ENCODE measurements at places on chromosomes 11 and 22. TPM values are rescaled to one million over a fixed set of nuclear protein-coding genes. Genes with fewer than 3 reads are reported as not detected.
A peak's percentile ranks its signal among the peaks of the same experiment; 100 is the strongest.

- DNase-seq: no peak
These were observed 319.3 kb upstream of the B3GAT1 start for GRCh38 chr11:134731213-134731961.

DNA sequence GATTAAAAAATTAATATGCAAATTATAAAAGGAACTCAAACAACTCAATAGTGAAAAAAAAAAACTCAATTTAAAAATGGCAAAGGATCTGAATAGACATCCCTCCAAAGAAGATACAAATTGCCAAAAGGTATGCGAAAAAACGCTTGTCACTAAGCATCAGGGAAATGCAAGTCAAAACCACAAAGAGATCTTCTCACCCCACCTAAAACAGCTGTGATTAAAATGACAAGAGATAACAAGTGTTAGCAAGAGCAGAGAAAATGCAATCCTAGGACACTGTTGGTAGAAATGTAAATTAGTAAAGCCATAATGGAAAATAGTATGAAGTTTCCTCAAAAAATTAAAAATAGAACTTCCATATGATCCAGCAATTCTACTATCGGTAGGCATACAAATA lies 166.3 kb upstream of the ZC3H12C start:
- no peak for DNase-seq

DNA sequence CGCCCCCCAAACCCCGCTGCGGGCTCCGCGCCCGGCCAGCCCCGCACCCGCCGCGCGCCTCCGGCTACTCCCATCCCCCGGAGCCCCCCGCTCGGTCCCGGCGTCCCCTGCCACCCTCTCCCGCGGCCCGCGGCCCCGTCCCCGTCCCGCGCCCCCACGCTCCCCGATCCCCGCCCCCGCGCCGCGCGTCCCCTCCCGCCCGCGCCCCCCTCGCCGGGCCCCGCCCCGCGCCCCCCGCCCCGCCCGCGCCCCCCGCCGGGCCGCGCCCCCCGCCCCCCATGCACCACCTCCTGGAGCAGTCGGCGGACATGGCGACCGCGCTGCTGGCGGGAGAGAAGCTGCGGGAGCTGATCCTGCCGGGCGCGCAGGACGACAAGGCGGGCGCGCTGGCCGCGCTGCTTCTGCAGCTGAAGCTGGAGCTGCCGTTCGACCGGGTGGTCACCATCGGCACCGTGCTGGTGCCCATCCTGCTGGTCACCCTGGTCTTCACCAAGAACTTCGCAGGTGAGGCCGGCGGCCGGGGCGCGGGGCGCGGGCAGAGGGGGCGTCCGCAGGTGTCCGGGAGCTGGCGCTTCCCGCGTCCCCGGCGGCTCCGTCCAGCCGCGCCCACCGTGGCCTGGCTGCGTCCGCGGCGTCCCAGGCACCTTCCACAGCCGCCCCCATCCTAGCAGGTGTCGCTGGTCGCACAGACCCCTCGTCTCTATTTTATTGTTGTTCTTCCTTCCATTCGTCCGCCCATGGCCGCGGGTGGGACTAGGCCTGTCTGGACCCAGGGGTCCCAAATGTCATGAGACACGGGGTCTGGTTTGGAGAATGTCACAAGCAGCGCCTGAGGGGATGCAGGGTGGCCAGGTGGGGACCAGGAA lies at the start of gene PANX2:
TSS of gene PANX2 (plus strand) at position 279 of the 866 bp plus-strand sequence. CDS start at position 279, 0 bp downstream.
- DNase-seq: no peak

- no peak for DNase-seq
These were observed 60.3 kb downstream of the ATXN10 start for GRCh38 chr22:45731798-45732495.

DNA sequence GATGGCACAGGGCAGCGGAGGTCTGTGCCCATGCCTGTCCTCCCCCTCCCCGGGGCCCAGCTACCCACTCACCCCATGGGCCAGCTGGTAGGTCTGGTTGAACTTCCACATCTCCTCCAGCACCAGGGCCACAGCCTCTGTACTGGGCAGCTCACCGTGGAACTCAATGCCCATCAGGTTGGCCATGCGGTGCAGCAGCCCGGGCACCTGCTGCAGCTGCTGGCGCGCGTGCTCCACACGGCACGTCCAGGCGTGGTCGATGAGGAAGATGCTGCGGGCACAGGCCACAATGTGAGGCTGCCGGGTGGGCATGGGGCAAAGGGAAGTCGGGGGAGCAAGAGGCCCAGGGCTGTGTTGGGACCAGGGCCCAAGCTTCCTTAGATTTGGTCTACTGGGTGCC lies 6.3 kb downstream of the TTLL12 start:
- DNase-seq: no peak

GRCh38 chr11:22244986-22245592 lies 52.2 kb downstream of the ANO5 start:
- DNase-seq: peak; percentile 0

DNA sequence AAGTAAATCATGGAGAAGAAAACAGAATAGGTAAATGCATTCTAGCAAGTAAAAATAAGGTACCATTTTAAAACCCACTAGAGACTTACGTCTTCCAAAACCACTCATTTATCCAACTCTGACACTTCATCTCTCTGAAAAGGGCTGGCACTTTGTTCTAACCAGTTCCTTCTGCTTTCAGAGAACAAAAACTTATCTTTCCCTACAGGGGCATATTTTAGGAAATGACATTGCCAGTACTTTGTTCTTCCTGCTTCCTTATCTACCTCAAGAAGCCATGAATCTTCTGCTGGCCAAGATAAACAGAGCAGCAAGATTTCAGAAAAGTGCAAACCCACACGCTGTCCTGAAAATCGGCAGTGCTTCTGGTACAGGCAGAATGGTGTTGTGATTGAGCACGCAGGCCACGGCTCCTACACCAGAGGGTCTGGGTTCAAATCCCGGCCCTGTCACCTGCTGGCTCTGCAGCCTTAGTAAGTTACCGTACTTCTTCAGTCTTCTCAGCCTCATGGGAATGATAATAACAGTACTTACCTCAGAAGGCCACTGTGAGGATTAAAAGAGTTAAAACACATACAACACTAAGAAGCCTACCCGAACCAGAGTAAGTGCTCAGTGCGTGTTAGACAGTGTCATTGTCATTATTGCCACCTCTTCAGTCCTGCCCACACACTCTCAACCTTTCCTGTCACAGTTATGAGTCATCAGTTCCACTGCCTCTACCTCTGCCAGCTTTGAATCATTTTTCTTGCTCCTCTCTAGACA lies 11.0 kb downstream of the MPZL3 start:
- peak; percentile 82 for DNase-seq

DNA sequence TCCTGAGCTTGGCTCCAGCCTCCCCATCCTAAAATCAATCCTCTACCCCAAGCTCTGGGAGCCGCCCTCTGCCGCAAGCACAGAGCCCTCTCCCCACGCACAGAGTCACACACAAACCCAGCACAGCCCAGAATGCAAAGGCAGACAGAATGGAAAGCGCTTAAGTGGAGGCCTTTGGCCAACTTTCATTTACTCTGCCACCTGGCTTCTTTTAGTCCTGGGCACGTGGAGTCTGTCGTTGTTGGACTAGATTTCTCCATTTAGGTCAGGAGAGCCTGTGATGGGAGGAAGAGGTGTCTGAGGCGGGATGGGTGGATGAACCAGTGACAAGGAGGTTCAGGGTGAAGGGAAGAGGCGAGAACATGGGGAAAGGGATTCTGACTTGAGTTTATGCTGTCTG lies 191.7 kb downstream of the DSCAML1 start:
- no peak for DNase-seq

DNA sequence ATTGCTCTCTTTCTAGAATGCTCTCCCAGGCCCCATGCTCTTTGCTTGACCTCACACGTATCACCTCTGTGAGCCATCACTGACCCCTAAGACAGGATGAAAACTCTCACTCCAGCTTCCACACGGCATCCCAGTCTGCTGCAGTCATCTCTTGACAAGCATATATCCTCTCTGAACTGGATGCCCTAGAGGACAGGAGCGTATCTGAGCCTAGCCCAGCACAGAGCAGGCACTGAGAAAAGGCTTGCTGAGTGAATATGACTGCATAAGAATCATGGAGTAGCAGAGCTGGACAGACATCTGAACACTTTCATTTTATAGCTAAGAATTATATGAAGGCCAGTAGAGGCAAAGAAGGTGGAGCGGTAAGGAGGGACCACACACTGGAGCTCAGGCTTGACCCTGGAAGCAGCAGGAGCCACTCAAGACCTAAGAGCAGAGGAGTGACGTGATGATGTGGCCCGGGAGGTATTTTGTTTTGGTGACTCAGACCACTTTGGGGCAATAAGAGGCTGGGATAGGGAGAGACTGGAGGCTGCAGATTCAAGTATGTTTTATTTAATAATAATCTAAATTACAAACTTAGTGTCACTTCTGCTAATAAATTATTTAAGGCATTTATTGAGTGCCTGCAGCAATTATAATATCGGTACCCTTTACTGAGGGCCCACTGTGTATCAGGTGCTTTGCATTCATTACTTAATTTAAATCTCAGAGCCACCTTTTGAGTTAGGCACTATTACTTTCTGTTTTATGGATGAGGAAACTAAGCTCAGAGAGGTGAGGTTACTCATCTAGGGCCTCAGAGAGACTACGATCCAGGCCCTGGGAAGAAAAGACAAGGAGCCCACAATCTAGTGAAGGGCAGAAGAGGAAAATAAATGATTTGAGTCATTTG lies 42.6 kb downstream of the MAP6 start:
- DNase-seq: no peak

GRCh38 chr11:64777449-64778222 lies 706 bp downstream of the SF1 start:
- peak; percentile 82 for DNase-seq

DNA sequence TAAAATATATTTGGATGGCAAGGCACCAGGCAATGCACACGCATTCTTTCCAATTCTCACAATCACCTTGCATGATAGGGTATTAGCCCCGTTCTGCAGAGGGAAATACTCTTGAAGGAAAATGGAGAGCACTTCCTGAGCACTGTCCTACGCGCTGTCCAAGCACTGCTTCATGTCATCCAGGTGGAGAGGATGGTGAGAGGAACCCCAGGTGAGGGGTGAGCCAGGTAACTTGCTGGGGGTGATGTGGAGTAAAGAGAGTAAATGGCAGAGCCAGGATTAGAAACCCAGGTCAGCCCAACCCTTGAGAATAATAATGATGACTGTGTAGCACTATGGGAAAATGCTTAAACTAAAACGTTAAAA lies 711 bp upstream of the PACSIN2 start:
- DNase-seq: no peak

GRCh38 chr22:30185549-30185948 lies 61.0 kb downstream of the LIF start:
- DNase-seq: no peak

GRCh38 chr11:78318321-78319114 lies 99.1 kb downstream of the GAB2 start:
- no peak for DNase-seq

DNA sequence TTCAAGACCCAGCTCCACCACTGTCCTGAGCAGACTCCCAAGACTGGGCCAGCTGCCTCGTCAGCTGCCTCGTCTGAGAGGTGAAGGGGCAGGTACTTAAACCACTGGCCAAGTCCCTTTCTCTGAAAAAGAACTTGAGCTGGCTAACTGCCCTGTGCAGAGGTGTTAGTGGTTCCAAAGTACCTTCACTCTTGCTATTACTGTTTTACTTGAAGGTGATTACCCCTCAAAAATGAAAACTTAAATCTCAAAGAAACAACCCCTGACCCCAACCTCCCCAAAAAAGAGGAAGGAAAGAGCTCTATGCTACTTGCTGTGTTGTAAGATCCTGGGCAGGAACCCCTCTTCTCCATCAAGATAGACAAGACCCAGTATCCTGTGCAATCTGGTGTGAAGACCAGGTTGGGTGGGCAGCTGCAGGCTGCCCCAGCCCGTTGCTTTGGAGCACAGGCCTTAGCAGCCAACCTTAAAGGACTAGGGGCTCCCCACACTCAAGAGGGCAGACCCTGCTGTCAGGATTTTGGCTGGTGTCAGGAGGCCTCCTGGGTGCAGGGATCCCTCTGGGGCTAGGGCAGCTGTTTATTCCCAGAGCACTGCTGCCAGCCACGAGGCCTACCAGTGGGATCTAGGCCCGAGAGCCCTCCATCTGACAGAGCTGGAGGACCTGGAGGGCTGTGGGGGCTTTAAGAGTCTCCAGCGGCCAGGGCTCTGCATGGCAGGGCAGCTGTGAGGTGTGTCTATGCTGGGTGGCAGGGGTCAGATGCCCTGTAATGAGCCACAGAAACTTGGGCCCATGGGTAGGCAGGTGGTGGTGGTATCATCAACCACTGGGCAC lies 13.0 kb downstream of the GUCD1 start:
- DNase-seq: no peak

DNA sequence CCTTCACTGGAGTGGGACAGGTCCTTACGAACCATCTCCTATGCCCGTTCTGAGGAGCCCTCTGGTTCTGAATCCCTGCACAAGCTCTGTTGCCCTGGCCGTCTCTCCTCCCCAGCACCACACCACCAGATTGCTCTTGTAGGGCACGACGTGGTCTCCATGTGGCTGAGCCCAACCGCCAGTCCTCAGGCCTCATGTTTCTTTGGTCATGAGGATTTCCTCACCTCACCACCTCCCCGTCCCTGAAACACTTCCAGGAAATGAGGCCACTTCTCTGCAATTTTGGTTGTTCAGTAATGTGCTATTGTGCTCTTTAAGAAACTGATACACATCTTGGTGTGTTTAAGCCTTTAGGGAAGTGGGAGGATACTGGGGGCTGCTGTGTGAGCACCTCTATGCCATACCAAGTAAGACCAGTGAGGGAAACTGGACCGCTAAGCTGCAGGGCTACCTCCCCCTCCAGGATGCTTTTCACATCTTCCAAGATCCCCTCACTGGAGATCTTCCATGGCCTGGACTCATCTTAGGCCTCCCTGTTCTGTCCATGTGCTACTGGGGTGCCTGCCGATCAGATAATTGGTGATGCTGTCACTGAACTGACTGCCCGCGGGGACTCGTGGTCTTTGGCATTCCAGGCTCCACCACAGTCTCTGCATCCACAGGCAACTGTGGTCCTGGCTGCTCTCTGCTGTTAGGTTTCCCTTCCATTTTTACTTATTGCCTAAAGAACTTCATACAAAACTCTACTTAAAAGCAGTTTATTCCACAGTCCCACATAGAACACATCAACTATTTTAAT lies 21.9 kb downstream of the DRICH1 start:
- DNase-seq: no peak

DNA sequence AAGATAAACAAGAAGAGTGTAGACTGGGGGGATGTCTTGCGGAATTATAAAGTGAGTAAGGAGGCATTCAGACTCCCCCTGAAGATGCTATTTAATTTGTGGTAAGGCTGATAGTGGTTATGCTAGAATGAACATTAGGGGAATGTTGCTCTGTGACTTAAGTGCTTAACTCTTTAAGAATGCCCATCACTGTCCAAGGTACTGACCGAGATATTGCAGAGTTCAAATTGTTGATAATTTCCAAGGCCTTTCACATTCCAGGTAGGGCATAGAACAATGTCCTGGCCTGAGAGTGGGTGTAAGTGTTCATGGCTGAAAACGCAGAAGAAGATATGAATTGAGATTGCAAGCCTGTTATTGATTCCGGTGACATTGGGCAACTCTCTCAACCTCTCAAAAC lies 90.3 kb upstream of the SEZ6L start:
- DNase-seq: no peak

GRCh38 chr11:10394229-10395101 lies 60.6 kb upstream of the AMPD3 start:
- no peak for DNase-seq

FOLH1 gene
- not detected for total RNA-seq

OR8K3 gene
- total RNA-seq: not detected

MTCH2 gene
- total RNA-seq: 12.7 TPM

COMT gene
- total RNA-seq: 11.3 TPM

WBP2NL gene
- 0.38 TPM for total RNA-seq

YAP1 gene
- 0.06 TPM for total RNA-seq
